ENCODE measurements at places on chromosomes 12 and 14. TPM values are rescaled to one million over a fixed set of nuclear protein-coding genes. Genes with fewer than 3 reads are reported as not detected.
A peak's percentile ranks its signal among the peaks of the same experiment; 100 is the strongest.

- DNase-seq = no peak
Measured at GRCh38 chr12:110726708-110727369, 15.9 kb downstream of the PPP1CC start.

- DNase-seq = peak; percentile 46
Measured at GRCh38 chr14:81164167-81164774, 56.5 kb downstream of the GTF2A1 start.

Gene PDE6H
- total RNA-seq = not detected

Gene EPYC
- not detected for total RNA-seq
